Cardiac muscle cell (in vitro differentiated cells and primary cell): ENCODE measurements at places on chromosomes 3 and 15.

DNA sequence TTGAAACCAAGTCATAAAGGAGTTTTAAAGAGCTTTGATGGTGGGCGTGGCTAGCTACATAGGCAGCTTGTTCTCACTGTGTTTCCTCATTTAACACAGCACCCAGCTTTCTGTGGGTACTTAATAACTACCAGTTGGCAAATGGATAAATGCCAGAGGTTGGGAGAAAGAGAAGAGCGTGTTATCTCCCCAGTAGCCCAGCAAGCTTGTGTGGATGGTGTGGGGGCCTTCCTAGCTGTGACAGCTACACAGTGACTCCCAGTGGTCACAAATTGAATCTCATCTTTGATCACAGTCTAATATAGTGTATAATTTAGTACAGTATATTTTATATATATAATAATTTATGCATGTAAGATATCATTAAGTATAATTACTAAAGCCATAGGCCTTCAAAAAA lies 984.1 kb downstream of the EPHA3 start:
- peak; percentile 82 for DNase-seq
- no peaks in the 10 kb centered on the region for H3K27me3 ChIP-seq
- H3K36me3 ChIP-seq: no peaks in the 10 kb centered on the region
- H3K4me1 ChIP-seq: no peaks in the 10 kb centered on the region
- no peak overlapping the region for H3K4me3 ChIP-seq

- DNase-seq: no peak
- H3K36me3 ChIP-seq: no peaks in the 10 kb centered on the region
- peaks cover 72% of the 10 kb centered on the region for H3K4me1 ChIP-seq
- H3K27me3 ChIP-seq: no peaks in the 10 kb centered on the region
Observed at GRCh38 chr3:190004656-190005055, 116.0 kb downstream of the P3H2 start.

- no peaks in the 10 kb centered on the region for H3K36me3 ChIP-seq
- peaks cover 3% of the 10 kb centered on the region for H3K4me1 ChIP-seq
- DNase-seq: no peak
- H3K27ac ChIP-seq: no peak overlapping the region
- H3K27me3 ChIP-seq: no peaks in the 10 kb centered on the region
Observed at GRCh38 chr15:65050270-65050669, 5.1 kb downstream of the SLC51B start.

DNA sequence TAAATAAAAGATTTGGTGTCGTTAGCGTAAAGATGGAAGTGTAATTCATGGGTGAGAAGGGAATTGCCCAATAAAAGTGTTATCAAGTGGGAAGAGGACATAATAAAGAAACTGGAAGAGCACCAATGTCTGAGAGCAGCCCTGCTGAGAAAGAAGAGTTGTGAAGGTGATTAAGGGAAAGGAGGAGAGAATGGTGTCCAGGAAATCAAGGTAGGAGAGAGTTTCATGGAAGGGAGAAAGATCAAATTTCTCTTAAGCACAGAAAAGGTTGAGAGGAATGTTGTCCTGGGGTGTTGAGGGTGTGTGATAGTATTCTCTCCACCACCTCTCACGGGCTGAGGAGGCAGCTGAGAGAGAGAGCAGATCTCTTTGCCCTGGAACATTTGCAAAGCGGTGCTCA lies 339.7 kb downstream of the SATB1 start:
- no peak overlapping the region for H3K4me3 ChIP-seq
- no peak for DNase-seq
- H3K27ac ChIP-seq: no peak overlapping the region

GRCh38 chr15:77266708-77267386 lies 153.1 kb downstream of the PEAK1 start:
- no peaks in the 10 kb centered on the region for H3K36me3 ChIP-seq
- no peak overlapping the region for H3K27ac ChIP-seq
- no peaks in the 10 kb centered on the region for H3K4me1 ChIP-seq
- no peak overlapping the region for H3K4me3 ChIP-seq
- peak; percentile 77 for DNase-seq

DNA sequence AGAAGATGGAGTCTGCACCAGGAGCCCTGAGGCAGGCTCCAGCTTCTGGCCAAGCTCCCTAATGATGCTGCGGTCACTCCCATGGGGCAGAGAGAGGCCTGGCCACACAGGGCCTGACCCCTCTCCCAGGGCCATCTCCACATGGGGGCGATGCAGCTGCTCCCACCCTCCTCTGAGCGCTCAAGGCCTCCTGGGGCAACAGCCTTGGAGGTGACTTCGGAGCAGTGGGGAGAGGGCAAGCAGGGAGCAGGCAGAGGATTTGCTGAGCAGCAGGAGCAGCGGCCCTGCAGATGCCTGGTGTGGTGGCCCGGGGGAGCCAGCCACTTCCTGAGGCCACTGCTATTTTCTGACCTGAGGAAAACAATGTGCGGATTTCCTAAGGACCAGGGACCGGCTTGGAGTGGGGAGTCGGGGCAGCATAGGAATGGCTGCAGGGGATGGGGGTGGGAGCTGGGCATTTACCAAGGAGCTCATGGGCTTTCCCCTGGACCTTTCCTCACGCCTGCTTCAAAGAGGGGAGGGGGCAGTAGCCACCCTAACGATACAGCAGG lies 81.6 kb upstream of the RPL32 start:
- H3K36me3 ChIP-seq: peaks cover 8% of the 10 kb centered on the region
- no peaks in the 10 kb centered on the region for H3K27me3 ChIP-seq
- H3K4me3 ChIP-seq: no peak overlapping the region
- H3K27ac ChIP-seq: no peak overlapping the region

DNA sequence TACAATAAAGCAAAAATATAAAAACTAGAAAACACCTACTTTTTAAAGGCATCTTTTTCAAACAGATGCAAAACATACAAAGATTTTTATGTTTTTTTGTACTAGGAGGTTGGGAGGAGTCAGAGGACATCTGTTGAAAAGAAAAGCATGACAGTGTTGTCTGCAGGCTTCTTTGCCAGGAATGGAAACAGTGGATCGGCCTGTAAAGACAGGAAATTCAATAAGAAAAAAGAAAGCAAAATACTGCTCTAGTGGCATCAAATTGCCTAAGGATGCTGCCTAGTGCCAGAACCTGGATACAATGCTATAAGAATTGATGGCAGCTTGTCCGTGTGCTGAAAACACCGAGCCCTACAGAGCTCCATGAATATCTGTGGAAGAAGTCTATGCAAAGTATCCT lies 69.9 kb downstream of the TBC1D5 start:
- H3K27ac ChIP-seq: no peak overlapping the region
- no peaks in the 10 kb centered on the region for H3K36me3 ChIP-seq
- H3K27me3 ChIP-seq: no peaks in the 10 kb centered on the region
- no peak overlapping the region for H3K4me3 ChIP-seq

DNA sequence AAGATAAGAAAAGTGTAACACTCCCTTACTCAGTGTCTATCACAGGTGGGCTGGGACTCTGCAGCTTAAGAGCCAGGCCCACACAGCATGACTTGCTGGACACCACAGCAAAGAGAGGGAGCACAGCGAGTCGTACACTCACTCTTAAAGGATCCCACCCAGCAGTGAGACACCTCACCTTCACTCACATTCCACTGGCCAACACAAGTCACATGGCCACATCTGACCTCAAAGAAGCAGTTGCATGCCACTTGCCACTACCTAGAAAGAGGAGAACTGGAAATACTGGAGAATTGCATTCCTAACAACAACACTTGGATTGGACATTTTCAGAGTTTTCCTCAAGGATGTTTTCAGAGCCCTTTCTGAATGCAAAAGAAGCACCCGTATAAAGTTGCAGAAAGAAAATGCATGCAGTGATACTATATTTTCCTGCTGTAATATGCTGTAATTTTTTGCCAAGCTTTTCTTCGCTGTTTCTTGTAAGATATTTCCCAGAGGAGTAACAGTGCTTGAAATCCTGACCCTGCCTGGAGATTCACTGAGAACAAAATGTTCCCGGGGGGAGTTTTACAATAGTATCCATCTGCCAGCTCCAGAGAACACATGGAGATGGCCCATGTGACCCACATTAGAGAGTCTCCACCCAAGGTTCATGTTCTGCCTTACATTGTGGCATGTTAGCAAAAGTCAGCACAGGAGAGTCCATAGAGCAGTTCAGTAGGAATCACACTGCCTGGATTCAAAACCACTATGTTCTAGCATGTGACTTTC lies 42.2 kb downstream of the TRIM42 start:
- H3K4me1 ChIP-seq: no peaks in the 10 kb centered on the region
- no peaks in the 10 kb centered on the region for H3K36me3 ChIP-seq
- DNase-seq: no peak
- H3K27ac ChIP-seq: no peak overlapping the region
- no peak overlapping the region for H3K4me3 ChIP-seq

GRCh38 chr3:23459465-23459864 lies 256.3 kb downstream of the UBE2E2 start:
- peaks cover 10% of the 10 kb centered on the region for H3K4me1 ChIP-seq
- no peak overlapping the region for H3K27ac ChIP-seq
- no peaks in the 10 kb centered on the region for H3K36me3 ChIP-seq
- H3K4me3 ChIP-seq: no peak overlapping the region
- H3K27me3 ChIP-seq: no peaks in the 10 kb centered on the region

DNA sequence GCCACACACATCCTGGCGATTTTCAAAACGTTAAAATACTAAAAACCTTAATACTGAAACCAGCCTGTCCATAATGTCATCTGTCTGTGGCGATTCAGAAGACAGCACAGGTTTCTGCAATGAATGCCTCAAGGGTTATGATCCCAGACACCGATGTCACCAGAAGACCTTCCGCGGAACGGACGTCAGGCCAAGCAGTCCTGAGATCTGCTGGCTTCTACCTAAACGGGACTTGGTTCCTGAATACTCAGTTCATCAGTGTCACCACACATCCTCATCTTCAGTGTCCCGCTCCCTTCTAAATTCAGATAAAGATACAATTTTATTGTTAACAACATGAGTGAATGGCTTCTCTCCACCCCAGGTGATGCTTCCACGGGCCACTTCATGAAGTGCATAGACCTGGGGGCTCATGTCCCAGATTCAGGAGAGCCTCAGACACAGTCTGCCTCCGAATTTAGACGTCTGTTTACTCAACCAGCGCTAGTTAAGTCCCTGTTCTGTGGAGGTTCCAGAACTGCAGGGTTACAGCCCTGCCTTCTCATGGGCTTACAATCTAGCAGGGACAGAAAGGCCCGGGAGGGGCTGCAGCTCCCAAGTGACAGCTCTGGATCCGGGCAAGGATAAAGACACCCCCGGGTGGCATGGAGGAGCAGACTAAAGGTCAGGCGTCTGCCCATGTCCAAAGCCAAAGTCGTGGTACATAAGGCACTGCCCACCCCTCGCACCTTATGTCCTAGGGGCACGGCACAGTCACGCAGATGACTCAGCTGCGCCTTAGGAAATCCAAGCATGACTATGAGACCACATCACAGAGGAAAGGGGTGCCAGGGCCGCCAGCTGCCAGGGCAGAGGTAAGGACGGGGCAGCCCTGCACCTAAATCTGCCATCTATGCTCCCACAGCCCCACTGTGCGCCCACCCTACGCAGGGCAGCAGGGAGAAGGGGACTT lies 75.9 kb downstream of the VGLL4 start:
- H3K27ac ChIP-seq: peak overlapping the region; percentile 30
- no peaks in the 10 kb centered on the region for H3K4me1 ChIP-seq
- no peaks in the 10 kb centered on the region for H3K27me3 ChIP-seq
- peak; percentile 77 for DNase-seq
- H3K36me3 ChIP-seq: peaks cover 13% of the 10 kb centered on the region

GRCh38 chr3:22542311-22542710 lies 660.8 kb upstream of the UBE2E2 start:
- H3K4me3 ChIP-seq: no peak overlapping the region
- H3K27me3 ChIP-seq: no peaks in the 10 kb centered on the region
- H3K27ac ChIP-seq: no peak overlapping the region
- H3K4me1 ChIP-seq: no peaks in the 10 kb centered on the region

DNA sequence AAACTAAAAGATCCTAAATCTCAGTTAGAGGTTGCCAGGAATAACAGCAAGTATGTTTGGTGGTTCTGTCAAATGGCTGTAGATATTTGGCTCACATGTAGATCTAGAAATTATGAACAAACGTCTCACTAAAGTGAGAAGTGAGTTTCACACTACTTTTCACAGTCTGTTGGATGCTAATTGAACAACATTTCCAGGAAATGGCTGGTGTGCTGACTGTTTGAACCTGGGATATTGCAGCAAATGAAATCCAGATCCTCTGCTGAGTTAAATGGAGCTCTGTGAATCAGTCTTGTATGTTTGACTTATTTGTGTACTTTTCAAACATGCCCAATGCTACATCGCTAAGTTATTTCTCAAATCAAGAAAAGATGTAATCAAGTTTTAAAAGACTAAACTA lies 21.3 kb upstream of the RSL24D1 start:
- no peak overlapping the region for H3K4me3 ChIP-seq
- no peak for DNase-seq
- no peak overlapping the region for H3K27ac ChIP-seq

- H3K4me3 ChIP-seq: no peak overlapping the region
- H3K27me3 ChIP-seq: no peaks in the 10 kb centered on the region
- H3K4me1 ChIP-seq: peaks cover 4% of the 10 kb centered on the region
- no peaks in the 10 kb centered on the region for H3K36me3 ChIP-seq
- no peak for DNase-seq
- no peak overlapping the region for H3K27ac ChIP-seq
Observed at GRCh38 chr3:64174328-64174727, 50.9 kb downstream of the PRICKLE2 start.

- peak overlapping the region; percentile 97 for H3K27ac ChIP-seq
- H3K36me3 ChIP-seq: no peaks in the 10 kb centered on the region
- H3K4me3 ChIP-seq: peak overlapping the region; percentile 89
- H3K4me1 ChIP-seq: peaks cover 10% of the 10 kb centered on the region
- H3K27me3 ChIP-seq: no peaks in the 10 kb centered on the region
- DNase-seq: peak; percentile 58
Observed at GRCh38 chr3:123586131-123586530, 1.3 kb upstream of the HACD2 start.

DNA sequence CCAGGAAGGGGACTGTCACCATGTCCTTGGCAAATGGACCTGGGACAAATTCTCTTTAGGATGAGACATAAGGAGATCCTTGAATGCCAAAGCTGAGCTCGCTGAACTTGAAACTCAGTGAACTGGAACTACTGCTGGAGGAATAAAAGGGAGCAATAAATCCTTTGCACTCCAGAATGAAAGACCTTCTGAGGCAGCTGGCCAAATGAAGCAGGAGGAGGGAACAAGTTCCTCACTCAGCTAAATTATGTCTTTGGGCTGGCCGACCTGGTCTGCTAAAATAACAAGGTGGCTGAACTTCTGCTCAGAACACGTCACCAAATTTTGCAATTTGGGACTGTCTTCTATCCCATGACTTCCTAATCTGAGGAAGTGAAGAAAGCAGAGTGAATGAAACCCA lies 314.7 kb downstream of the LPP start:
- H3K4me1 ChIP-seq: no peaks in the 10 kb centered on the region
- H3K27ac ChIP-seq: no peak overlapping the region
- H3K4me3 ChIP-seq: no peak overlapping the region
- H3K27me3 ChIP-seq: no peaks in the 10 kb centered on the region
- DNase-seq: peak; percentile 30

GRCh38 chr3:168860592-168860991 lies 764.9 kb upstream of the GOLIM4 start:
- peaks cover 10% of the 10 kb centered on the region for H3K36me3 ChIP-seq
- no peaks in the 10 kb centered on the region for H3K4me1 ChIP-seq
- H3K4me3 ChIP-seq: no peak overlapping the region
- H3K27me3 ChIP-seq: no peaks in the 10 kb centered on the region

GRCh38 chr3:39910826-39911464 lies 101.5 kb downstream of the MYRIP start:
- H3K4me3 ChIP-seq: no peak overlapping the region
- H3K27me3 ChIP-seq: no peaks in the 10 kb centered on the region
- H3K36me3 ChIP-seq: no peaks in the 10 kb centered on the region
- H3K4me1 ChIP-seq: no peaks in the 10 kb centered on the region

GRCh38 chr3:188274249-188274915 lies 120.4 kb downstream of the LPP start:
- H3K4me3 ChIP-seq: no peak overlapping the region
- no peaks in the 10 kb centered on the region for H3K27me3 ChIP-seq
- no peaks in the 10 kb centered on the region for H3K36me3 ChIP-seq
- peaks cover 44% of the 10 kb centered on the region for H3K4me1 ChIP-seq
- H3K27ac ChIP-seq: peak overlapping the region; percentile 70
